Central memory CD4-positive, alpha-beta T cell (primary cell): ENCODE measurements at places on chromosomes 5 and 9.

DNA sequence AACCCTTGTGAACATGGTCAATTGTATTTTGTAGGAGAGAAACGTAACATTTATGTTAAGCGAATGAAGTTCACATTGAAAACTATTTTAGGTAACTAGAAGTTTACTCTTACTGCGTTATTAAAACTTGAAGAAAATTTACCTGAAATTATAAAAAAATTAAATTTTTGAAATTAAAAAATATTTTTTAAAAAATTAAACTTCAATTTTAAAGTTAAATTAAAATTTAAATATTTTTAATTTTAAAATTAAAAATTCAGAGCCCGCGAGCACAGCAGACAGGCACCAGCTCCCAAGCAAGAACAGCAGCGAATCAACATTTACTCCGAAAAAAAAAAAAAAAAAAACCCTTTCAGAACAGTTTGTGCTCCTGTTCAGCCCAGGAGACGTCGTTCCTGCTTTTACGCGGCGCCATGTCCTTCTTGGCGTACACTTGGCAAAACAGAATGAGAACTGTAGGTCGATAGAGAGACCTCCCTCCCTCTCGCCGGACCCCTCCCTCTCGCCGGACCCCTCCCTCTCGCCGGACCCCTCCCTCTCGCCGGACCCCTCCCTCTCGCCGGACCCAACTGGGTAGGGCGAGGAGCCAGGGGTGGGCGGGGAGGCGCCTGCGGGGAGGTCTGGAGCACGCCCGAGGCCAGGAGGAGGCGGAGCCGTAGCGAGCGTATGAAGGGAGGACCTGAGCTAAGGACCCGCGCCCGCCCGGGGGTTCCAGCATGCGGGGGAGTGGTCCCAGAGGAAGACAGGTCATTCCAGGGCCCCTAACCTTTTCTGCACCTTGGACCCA lies 235.8 kb downstream of the ROR2 start:
- no peak for DNase-seq

GRCh38 chr5:177086654-177087397 lies at the start of gene FGFR4:
TSS of gene FGFR4 (plus strand) at chr5:177086915. CDS start at chr5:177089603, 2,688 bp downstream.
- peak; percentile 66 for DNase-seq

GRCh38 chr9:137843355-137843754 lies 34.2 kb upstream of the CACNA1B start:
- DNase-seq: no peak

GRCh38 chr9:92342825-92343488 lies 17.2 kb downstream of the CENPP start:
- no peak for DNase-seq

GRCh38 chr9:72165821-72166547 lies 16.7 kb downstream of the GDA start:
- no peak for DNase-seq

DNA sequence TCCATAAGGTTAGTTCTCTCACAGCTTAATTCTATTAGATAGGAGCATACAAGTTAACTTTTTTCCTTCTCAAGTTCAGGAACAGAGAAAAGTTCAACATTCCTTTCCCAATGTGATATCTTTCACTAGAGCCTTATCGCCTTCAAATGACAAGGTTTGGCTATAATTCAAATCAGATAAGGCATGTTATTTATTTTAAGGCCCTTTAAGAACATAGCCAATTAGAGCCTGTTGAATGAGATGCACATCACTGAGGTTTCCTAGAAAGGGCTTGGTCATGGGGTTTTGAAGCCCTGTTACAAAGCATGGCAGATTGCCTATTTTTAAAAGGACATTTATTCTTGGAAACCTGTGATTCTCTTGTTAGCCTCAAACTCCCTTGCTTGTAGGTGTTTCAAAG lies 123.4 kb downstream of the BASP1 start:
- DNase-seq: no peak

- no peak for DNase-seq
Measured at GRCh38 chr9:19385786-19386501, 5.9 kb upstream of the RPS6 start.

DNA sequence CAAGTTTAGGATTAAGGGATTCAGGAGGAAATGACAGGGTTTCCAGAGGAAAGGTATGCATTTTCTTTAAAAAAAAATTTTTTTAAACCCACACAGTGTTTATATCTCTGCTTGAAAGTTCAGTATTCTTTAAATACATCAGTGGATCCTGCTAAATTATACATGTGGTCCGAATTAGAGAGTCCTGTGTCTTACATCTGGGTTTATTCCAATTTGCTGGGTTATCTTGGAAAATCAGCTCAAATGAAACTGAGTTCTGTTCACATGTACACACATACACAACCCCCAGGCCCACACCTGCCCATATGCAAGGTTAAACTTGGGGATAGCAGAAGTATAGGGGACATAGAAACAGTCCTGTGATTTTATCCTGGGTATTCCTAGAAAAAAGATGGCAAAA lies 493.7 kb downstream of the ZNF608 start:
- DNase-seq: no peak

DNA sequence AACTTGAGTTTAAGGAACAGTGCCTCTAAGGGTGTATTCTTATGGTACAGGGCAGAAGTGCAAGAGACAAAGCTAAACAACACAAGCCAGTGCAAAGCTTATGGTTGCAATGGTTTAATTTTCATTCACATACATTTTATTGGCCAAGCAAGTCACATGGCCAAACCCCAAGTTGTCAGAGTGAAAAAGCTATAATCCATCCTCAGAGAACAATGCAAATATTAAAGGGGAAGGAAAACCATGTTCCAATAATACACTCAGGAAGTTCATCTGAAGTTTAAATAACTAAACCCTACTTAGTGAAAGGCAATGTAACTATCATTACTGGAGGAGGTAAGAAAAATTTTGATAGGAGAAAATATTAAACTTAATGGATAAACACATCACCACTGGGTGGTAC lies 26.6 kb upstream of the TLR4 start:
- DNase-seq: no peak

GRCh38 chr5:89350684-89351083 lies 467.7 kb upstream of the MEF2C start:
- DNase-seq: no peak

DNA sequence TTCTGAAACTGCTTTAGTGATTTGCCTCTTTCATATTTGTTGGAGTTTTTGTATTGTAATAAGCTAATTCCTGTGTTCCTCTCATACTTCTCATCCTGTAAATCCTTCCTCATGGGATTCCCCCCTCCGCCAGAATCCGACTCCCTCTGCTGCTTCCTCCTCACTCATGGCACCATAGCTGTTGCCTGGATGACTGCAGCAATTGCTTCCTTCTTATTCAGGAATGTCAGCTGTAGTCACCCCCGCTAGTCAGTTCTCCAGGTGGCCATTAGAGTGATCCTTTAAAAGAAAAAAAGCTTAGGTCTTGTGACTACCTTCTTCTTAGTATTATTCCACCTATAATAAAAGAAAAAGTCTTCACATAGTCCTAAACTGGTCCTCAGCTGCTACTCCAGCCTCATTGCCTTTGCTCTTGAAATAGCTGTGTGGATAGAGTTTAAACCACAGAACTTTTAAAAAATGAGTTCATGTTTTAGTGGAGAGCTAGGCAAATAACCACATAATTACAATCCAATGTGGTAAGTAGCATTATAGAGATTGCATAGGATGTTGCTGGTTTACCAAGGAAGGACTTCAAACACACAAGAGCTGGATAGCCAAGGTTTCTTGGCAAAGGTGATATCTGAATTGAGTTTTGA lies 227.3 kb downstream of the KDM4C start:
- DNase-seq: no peak

DNA sequence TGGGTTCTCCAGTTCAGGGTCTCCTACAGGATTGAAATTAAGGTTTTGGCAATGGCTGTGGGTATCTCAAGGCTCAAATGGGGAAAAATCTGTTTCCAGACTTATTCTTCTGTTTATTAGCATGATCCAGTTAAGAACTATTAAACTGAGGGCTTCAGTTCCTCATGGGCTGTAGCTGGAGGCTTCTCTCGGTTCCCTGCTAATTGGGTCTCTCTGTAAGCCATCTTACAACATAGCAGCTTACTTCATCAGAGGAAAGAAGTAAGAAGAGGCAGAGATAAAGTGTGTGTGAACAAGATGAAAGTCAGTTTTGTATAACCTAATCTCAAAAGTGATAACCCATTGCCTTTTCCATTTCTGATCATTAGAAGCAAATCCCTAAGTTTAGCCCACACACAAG lies 391.9 kb downstream of the PSAT1 start:
- DNase-seq: no peak

GRCh38 chr9:16098306-16098705 lies 545.5 kb downstream of the CCDC171 start:
- DNase-seq: no peak

- no peak for DNase-seq
Measured at GRCh38 chr9:22463205-22463604, 16.6 kb downstream of the DMRTA1 start.

DNA sequence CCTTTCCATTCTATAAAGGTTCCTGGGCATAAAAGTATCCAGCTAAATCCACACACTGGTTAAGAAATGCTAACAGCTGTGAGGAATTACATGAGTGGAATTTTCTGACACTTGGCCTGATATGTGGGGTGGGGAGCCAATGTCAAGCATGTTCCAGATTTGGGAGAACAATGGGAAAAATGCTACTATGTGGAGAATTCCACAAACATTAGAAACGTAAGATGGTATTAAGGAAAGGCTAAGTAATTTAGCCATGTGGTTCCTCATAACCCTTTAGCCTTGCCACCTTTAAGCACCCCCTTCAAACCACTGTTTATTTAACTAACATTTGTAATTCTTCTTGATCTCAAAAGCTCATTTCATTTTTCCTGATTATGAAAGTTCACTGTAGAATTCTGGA lies 149.2 kb downstream of the GNA14 start:
- no peak for DNase-seq

GRCh38 chr9:115204904-115205453 lies 87.0 kb upstream of the TNC start:
- DNase-seq: no peak

GRCh38 chr9:98962181-98962560 lies 18.5 kb downstream of the COL15A1 start:
- no peak for DNase-seq

DNA sequence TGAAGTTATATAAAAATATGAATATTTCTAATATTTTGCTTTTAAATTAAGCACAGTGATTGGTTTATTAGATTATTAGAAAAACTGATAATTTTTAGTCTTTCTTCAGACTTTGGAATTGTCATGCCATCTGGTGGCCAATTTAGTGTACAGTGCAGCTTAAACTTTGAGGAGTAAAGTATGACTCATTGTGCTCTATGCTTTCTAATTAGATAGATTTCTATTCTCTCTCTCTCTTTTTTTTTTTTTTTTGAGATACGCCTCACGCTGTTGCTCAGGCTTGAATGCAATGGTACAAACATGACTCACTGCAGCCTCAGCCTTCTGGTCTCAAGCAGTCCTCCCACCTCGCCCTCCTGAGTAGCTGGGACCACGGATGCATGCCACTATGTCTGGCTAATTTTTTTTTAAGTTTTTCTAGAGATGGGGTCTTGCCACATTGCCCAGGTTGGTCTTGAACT lies 42.1 kb upstream of the GPR21 start:
- peak; percentile 17 for DNase-seq
